MG63 (cell line): ENCODE measurements at places on chromosomes 1 and 21.

- DNase-seq: no peak
These were observed 731.4 kb downstream of the KCNT2 start for GRCh38 chr1:195876792-195877191.

GRCh38 chr1:244815600-244816099 is 19.8 kb upstream of the COX20 start:
- DNase-seq: no peak

- DNase-seq: no peak
These were observed 26.9 kb upstream of the CCN1 start for GRCh38 chr1:85553416-85554335.

- DNase-seq: no peak
These were observed 635.1 kb downstream of the PTPRC start for GRCh38 chr1:199273837-199274379.

GRCh38 chr1:71269818-71270217 is 189.0 kb upstream of the ZRANB2 start:
- no peak for DNase-seq
